Activated gamma-delta T cell (primary cell): ENCODE measurements at places on chromosomes 5 and 9.

DNA sequence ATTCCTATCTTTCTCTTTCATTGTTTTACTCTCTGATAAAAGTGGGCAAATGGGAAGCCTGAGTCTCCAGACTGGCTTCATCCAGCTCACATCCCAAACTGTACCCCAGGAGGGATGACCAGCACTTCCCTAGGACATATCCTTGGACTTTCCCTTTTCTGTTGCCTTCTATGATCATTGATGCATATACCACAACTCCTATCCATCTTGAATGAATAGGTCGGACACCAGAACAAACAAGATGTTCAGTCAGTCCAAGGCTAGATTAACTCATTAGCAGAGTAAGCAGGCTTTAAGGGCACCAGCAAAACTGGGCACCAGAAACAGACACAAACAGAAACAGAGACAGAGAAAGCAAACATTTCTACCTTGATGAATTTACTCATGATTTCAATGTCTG is 159.1 kb upstream of the RGMB start:
- DNase-seq: no peak

- no peak for DNase-seq
These were observed 245.8 kb upstream of the MAP3K1 start for GRCh38 chr5:56569566-56569965.

- no peak for DNase-seq
These were observed 1.1 kb upstream of the TRIM41 start for GRCh38 chr5:181221792-181222629.

GRCh38 chr9:133344071-133344470 is 3.9 kb downstream of the MED22 start:
- no peak for DNase-seq

DNA sequence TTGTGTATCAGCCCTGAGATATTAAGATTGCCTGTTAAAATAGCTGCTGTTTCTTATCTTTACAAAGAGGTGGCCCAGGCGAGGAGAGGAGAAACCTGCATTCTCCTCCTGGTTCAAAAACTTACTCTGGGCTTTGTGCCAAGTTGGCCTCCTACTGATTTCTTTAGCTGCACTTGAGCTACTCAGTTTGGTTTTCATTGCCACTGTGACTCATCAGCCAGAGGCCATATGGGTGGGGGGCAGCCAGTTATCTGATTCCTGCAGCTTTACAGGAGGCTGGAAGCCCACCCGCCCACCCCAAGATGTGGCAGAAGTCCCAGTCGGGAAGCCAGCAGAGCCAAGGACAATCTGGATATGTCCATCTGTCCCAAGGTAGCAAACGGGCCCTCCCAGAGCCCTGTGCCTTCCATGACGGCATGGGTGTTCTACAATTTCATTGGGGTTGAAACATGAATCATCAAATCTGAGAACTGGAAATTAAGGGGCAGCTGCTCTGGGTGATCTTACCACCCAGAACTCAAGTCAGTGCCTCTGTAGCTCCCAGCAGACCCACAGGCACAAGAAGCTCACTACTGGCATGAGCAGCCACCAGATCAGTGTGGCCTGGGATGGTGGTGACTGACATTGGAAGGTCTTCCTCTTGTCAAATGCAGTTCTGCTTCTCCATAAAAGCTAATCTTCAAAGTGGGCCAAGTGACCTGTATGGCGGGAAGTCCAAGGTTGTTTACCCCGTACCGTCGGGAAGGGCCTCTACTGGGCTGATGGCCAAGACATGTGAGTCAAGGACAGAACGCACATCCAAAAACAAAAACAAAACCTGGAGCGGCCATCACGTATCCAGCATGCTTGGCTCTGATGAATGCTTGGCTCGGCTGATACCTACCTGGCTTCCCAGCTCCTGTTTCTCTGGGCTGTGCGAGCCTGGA is 15.6 kb downstream of the FCN2 start:
- no peak for DNase-seq

- no peak for DNase-seq
These were observed 120.2 kb upstream of the GRHPR start for GRCh38 chr9:37302277-37302676.

- DNase-seq: no peak
These were observed 117.9 kb upstream of the PRDM9 start for GRCh38 chr5:23389291-23390101.

DNA sequence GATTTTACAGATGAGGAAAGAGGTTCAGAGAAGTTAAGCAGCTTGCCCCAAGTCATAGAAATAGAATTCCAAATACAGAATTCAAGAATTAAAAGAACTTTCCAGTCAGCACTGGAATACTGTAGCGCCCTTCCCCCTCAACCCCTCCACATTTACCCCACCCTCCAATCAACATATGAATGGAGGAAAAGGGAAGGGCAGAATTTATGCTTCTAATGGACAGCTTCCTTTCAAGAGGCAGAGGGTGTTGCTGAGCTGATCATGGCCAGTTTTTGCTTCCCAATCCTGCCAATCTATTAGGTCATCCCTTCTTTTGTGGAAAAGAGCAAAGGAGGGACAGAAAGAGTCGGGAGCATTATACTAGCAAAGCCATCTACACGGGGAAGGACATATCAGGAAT is 39.1 kb upstream of the ANKRD31 start:
- DNase-seq: no peak

GRCh38 chr5:95081982-95082381 is 202.9 kb downstream of the MCTP1 start:
- DNase-seq: no peak

GRCh38 chr5:96758621-96759020 is 49.1 kb downstream of the ERAP1 start:
- DNase-seq: no peak

DNA sequence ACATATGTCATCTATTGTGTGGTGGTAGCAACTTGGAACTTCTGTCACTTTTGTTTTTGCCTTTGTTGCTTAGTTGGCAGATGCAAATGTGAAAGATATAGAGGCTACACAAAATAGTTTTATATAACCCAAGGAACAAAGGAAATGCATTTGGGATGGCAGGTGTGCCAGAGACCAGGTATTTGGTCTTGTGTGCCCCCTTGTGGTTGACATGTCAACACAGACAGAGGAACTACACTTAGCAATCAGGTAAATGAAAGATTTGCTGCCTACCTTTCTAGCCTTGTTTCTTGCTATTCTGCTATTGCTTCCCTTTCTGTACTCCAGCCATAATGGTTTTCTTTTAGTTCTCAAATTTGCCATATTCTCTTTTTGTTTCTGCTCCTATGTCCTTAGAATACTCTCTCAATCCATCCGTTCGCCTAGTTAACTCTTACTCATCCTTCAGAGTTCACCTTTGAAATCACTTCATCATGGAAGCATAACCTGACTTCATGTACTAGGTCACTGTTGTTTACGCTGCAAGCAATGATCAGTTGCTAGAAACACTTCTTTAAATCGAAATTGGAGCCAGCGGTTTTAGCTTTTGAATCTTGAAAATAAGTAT is 119.5 kb downstream of the TRPM3 start:
- DNase-seq: no peak

DNA sequence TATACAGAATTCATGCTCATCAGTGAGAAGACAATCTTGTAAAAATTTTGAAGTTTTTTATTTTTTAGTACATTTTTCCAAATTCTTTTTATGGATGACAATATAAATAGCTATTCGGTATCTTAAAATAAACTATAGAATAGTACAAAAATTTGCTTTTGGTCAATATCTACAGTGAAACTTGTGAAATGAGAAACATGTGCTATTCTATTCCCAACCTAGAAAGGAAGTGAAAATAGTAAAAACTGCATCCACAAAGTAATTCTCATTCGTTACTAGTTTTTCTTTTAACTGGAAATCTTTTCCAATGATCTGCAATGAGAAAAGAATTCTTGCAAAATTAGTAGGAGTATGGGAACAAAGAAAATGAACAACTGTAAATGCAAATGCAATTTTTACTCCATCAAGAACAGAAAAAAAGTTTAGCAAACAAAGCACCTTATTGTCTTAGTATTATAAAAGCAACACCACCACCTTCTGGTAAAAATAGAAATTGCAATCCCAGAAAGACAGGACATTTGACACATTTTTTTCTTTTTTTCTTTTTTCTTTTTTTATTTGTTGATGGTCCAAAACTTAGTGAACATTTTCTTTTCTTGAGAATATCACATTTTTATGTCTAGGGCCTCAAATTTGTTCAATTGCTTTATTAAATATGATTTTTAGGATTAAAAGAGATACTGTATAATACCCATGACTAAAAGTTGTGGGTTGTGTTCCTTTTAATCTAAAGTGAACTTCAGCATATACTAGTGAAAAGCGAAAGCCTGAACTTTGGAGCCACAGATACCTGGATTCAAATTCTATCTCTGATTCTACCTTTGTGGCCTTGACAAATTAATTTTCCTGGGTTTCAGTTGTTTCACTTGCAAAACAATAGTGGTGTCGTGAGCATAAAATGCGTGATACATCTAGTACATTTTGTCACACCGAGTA is 72.3 kb downstream of the SLCO4C1 start:
- no peak for DNase-seq

- DNase-seq: no peak
These were observed 85.1 kb downstream of the AMBP start for GRCh38 chr9:113992994-113993393.

DNA sequence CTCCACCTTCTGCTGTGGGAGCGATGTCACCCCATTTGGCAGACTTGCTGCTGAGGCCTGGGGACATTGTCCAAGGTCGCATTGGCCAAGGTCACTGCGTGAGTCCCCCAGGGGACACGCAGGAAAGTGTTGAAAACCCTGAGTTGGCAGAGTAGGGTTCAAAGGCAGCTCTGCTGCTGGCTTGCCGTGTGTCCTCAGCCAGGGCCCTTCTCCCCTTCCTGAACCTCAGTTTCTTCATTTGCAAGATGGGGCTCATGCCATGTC is 14.0 kb downstream of the ASS1 start:
- DNase-seq: no peak
